ENCODE measurements at places on chromosomes 1 and 21.

DNA sequence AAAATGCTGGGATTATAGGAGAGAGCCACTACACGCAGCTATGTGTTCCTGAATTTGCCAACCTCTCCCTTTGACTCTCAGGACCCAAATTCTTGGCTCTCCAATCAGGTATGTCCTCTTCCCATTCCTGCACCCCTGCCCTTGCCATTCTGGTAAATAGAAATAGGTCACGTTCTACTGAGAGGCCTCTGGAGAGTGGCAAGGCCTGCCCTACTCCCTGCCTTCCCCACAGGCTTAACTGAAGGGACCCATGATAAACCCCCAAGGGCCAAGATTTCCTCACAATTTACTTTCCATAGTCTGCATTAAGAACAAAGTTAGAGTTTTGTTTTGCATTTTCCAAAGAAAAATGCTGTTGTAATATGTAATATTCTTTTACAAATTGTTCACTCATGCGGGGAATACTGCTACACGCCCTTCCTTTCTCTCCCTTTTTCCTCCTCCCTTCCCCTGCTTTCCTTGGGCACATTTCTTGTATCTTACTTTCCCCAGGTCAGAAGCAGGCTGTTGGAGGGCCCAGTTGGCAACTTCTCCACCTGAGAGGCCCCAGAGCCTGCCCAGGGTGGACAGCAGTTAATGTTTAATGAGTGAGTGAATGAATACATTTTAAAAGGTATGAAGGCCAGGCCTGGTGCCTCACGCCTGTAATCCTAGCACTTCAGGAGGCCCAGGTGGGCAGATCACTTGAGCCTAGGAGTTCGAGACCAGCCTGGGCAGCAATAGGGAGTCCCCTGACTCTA is 33.9 kb upstream of the PUM1 start:
- DNase-seq: no peak

- no peak for DNase-seq
Measured at GRCh38 chr1:143680304-143680703, 291.5 kb downstream of the FAM72C start.

GRCh38 chr1:246170574-246171261 is 336.4 kb downstream of the SMYD3 start:
- DNase-seq: no peak

- peak; percentile 68 for DNase-seq
Measured at GRCh38 chr1:150364231-150365003, 470 bp downstream of the RPRD2 start.

DNA sequence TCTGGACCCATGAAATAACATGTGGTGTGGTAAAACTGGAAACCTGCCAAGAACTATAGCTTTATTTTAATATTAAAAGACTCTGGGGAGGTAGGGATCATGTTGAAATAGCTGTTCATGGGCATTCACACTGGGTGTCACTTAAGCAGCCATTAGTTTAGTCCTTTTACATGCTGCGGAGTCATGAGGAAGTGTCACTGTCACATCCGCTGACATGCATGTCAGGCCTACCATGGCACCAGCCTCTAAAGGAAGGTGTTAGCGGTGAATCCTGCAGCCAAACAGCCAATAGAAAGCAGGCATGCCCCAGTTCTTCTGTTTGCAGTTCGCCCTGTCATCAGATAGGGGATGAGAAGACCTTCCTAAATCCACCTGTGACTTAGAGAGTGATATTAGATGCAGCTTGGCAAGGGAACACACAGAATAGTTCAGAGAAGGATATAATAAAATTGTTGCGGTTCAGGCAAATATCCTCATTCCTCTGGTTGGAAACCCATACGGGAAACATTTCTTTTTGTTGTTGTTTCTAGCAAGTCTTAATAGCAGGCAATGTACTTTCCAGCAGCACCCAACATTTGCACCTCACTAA is 100.4 kb downstream of the CACHD1 start:
- DNase-seq: no peak

DNA sequence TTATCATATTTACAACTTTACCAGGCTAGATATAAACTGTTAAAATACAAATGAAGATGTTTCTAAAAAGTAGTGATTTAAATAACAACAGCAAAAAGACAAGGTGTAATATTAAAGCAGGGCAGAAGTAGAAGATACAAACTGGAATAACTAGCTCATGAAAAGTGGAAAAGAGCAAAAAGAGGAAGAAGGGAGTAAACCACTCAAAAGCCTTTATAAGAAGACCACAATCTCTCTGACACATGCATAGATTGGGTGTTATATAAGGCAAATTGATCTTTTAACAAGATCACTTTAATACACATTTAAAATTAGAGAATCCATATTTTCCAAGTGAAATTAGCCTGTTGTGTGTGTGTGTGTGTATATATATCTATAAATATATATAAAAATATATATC is 5.0 kb downstream of the DENND1B start:
- DNase-seq: peak; percentile 76

DNA sequence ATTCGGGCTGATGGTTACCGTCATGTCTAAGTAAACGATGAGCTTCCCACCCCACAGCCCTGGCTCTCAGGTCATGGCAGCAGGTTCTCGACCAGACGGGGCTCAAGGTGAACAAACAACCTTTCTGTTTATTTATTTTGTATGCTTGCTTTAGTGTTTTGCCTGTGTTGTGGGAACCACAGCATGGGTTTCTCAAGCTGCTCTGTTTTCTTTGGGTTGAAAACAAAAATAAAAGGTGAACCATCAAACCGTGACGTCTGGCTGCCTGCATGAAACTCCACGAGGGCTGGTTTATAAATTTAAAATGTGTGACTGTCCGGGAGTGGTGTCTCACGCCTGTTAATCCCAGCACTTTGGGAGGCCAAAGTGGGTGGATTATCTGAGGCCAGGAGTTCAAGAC is 28.0 kb downstream of the TMEM51 start:
- no peak for DNase-seq

GRCh38 chr21:35390013-35390776 is 341.1 kb upstream of the RUNX1 start:
- no peak for DNase-seq

DNA sequence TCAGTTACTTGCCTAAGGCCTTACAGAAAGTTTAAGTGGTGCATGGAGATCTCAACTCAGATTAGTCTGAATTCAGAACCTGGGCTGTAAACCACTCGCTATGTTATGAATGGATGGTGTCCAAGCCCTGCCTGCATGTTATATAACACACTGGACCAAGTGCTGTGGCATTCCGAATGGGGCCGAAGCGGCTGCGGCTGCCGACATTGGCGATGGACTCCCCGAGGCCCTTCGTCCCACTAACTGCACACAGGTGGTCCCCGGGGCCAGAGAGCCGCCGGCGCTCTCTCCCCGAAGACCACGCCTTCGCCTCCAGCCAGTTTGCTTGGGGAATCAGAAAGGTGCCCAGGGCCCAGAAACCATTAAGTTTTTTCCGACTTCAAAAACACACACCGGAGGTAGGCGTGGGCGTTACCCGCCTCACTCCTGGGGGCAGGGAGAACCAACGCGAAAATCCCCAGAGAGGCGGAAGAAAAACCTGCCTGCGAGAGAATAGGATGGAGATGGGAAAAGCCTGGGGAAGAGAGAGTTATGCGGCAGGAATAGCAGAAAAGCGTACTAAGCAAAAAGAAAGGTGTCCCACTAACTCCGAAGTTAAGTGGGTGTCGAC is 579 bp upstream of the TENT5C start:
- DNase-seq: no peak

DNA sequence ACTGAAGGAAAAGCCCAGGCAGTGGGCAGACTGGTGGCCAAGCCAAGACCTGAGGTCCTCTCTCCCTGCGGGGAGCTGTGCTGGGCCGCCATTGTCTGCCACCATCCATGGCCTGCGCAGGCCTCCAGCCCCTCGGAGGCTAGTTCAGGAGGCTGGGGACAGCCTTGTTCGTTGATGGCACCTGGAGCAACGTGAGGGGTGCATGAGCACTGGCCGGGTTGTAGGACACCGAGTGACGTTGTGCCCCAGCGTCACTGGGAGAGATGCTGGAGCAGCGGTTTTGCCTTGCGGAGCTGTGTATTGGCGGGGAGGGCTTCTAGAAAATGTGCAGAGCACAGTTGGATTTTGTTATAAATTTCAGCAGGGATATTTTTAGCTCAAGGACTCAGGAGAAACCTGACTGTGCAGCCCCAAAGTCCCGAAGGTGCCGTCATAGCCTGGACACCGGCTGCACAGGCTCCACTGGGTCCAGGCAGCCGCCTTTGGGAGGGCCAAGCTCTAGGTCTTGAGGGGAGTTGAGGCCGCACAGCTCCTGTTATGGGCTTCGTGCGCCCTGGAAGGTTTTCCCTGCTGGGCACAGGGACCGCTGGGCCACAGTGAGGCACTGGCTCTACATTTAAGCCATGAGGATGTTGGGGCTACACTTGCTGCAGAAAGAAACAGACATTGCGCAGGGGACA is 48.2 kb upstream of the ADARB1 start:
- no peak for DNase-seq

GRCh38 chr1:4622821-4623220 is 31.6 kb upstream of the AJAP1 start:
- no peak for DNase-seq

GRCh38 chr1:72482736-72483413 is 200.5 kb upstream of the NEGR1 start:
- no peak for DNase-seq

- no peak for DNase-seq
Measured at GRCh38 chr21:32114419-32115035, 164.3 kb downstream of the MIS18A start.
